ENCODE measurements at places on chromosomes 2 and 18.

GRCh38 chr2:200828572-200829257 lies 17.0 kb downstream of the BZW1 start:
- no peak for DNase-seq

- DNase-seq, result no peak
These were observed 98.6 kb downstream of the NOL10 start for GRCh38 chr2:10591207-10591606.

GRCh38 chr2:165877565-165878550 lies 75.7 kb downstream of the TTC21B start:
- DNase-seq, result peak; percentile 73

DNA sequence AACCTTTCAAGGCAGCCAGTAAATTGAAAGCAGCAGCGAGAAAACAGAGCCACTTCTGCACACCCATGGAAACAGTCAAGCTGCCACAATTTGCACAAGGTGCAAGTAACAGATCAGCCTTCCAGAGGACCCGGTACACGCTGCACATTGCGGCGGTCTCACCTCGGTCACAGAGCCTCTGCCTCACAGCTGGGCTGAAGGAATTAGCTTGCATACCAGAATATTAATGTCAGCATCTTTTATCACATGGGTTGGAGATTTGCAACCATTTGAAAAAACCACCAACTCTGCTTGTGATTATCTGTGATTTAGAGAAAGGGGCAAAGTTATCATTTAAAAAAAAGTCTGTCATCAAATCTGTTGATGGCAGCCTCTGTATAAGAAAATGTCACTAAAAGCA lies 330.5 kb upstream of the TCF4 start:
- no peak for DNase-seq

DNA sequence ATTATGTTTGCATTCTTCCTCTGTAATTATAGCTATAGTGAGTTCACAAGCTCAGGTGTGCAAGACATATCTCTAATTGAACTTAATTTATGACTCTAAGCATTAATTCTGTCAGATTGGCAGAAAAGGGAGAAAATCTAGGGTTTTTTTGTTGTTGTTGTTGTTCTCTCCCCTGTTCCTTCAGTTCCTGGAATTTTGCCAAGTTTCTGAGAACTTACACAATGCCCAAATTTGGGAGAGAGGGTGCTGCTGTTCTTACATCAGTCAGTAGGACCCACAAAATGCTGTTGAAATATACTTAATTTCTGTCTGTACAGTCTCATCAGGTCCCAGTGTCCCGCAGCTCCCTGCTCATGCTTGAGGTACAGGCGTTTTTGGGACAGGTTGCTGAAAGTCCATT lies 221.8 kb upstream of the RBMS1 start:
- no peak for DNase-seq
